HuH-7.5 (cell line): ENCODE measurements at places on chromosomes 16 and 17.
A peak's percentile ranks its signal among the peaks of the same experiment; 100 is the strongest.

DNA sequence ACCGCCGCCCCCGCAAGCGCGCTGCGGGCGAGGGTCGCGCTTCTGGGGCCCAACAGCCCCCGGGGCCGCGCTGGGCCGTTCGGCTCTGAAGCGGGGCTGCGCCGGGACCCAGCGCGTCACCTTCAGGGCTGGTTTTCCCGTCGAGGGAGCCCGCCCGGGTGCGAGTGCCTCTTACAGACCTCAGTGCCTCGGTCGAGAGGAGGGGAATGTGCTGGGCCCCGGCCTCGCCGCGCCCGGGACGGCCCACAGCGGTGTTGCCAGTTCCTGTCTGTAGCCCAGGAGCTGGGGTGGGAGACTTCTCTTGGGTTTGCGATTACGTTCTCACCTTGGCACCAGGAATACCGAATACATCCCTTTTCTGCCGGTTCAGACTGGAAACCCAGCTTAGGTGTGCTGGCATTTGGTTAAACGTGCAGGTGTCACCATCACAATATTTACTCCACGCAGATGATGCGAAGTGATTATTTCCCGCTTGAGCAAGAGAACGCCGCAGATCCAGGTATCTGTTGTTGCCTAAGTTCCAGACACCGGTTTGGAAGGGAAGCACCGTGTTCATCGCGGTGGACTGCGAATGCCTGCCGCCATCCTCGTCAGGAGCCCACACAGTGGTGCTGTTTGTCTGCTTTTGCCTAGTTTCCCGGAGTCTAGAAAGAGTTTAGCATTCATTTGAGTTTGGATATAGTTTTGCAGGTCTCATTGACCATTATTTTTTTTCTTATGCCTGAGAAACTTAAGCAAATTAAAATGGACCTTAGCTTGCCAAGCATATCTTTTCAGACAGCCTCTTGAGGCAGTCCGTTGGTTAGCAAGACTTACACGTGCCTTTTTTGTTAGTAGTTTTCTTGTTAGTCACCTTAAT, 914 bp downstream of the MAP1LC3B start:
- peak; percentile 76 for DNase-seq

- no peak for DNase-seq
Observed at GRCh38 chr17:38430316-38430715, 2.1 kb downstream of the ARHGAP23 start.

DNA sequence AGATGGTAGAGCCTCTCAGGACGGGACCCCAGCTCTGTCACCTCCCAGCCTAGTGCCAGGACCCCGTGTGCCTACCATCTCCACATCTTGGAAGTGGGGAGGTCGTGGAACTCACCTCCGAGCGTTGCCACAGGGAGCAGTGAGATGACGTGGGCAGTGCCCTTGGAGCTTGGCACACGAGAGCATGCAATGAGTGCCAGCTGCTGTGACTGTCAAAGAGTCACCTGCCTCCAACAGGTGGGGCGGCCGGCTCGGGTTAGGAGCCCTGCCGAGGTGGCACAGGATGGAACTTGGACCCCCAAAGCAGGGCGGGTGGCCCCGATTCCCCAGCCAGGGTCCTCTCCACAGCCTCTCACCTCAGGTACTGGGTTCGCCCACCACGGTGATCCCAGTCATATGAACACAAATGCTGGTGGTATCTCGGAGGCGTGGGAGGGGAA, 5.5 kb downstream of the VPS4A start:
- no peak for DNase-seq

GRCh38 chr17:9918352-9918751, 13.3 kb upstream of the RCVRN start:
- no peak for DNase-seq

- DNase-seq, result no peak
Observed at GRCh38 chr16:2690852-2691251, 8.5 kb downstream of the KCTD5 start.

DNA sequence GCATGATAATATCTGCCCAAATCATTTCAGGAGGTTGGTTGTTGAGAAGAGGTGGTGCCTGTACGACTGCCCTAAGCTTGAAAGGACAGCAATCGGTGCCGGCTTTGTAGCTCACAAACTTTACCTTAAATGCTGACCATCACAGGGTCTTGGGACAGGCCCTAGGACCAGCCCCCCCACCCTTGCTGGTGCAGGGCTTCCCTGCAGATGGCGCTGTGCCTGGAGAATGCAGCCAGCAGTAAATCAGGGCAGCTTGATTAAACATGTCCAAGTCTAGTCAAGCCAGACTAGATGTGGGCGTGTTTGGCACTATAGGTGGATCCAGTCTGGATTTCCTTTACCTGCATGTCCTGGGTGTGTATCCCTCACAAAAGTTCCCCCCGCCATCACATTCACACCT, 135.5 kb upstream of the CRHR1 start:
- DNase-seq, result no peak

DNA sequence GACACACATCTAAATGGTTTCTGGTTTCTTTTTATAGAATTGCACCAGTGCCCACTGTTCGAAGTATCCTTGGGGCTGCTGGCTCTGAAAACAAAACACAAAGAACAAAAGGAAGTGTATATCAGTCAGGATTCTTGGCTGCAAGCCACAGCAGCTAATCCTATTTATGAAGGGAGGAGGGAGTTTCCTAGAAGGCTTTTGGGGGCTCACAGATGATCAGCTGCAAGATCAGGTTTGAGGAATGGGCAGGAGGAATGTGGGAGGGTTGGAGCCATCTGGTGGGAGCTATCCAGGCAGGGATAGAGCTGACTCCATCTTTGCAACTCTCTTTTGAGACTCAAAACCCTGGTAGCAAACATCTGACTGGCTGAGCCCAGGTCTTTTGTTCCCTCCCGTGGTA, 118.3 kb upstream of the EEF2KMT start:
- no peak for DNase-seq

GRCh38 chr17:54282886-54283285, 460.2 kb downstream of the KIF2B start:
- no peak for DNase-seq

- no peak for DNase-seq
Observed at GRCh38 chr17:17084317-17084835, 42.1 kb downstream of the MPRIP start.

DNA sequence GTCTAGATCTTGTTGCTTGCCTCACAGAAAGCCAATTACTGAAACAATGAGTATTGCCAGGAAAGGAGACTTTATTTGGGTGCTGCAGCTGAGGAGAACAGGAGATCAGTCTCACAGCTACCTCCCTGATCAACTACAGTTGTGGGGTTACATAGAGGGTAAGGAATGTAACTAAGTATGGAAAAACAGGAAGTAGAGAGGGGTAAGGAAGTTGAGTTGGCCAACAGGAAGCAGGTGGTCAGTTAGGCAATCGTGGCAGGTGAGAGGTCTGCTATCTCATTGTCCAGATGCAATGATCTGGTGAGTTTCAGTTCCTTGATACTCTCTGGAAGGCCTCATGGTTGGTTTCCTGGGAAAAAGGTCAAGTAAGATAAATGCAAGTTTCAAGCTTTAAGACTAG, 333.1 kb upstream of the GOT2 start:
- DNase-seq, result no peak

DNA sequence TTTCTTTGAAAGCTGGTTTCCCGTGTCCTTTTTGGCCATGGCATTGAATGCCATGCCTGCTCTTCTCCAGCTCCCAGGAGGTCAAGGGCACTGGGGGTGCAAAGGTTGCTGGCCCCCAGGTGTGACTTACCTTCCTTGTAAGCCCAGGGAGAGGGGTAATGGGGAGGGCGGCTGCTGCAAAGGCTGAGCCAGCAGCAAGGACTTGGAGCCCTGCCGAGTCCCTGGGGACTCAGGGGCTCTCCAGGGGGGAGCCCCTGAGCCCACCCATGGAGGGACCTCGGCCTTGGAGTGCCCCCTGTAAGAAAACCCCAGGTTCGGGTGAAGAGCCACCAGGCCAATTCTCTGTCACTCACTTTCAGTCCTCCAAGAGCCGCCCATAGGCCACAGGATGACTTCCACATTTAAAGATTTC, 5.9 kb upstream of the CCL22 start:
- DNase-seq, result no peak

DNA sequence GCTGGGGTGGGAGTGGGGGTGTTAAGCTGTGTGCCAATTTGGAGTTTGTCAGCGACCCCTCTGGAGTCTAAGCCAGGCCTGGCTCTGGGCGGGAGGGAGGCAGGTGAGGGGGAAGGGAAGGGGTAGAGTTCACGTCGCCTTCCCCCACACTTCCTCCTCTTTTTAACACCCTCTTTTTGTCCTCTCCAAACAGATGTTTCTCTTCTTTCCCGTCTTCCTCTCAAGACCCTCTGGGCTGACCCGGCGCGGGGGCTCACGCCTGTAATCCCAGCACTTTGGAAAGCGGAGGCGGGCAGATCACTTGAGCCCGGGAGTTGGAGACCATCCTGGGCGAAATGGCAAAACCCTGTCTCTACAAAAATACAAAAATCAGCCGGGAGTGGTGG, 3.3 kb downstream of the HOXB1 start:
- DNase-seq, result no peak

GRCh38 chr16:85878875-85879274, 20.1 kb upstream of the IRF8 start:
- DNase-seq, result no peak

DNA sequence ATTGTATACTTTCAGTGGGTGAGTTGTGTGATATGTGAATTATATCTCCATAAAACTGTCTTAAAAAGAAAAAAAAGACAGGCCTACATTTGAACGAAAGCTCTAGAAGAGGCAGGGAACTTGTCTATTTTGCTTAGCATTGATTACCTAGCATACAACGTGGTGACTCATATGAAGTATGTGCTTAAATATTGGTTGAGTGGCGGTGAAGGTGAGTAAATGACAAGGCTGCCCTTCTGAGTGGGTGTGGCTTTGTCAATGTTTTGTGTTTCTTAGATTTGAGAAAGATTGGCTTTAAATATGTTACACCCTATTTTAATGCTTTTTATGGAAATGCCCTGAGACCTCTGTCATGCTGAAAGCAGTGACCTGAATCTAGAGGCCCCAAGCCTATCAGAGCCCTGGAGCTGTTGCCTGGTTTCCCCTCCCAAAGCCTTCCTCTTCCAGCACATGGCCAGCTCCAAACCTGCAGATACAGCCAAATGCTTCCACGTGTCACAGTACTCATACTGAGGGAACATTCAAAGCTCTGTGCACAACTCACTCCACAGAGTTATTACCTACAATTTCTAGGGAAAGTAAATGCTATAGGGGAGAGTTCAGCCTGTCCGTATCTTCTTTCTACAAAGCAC, 260.0 kb downstream of the PHKB start:
- DNase-seq, result no peak

- no peak for DNase-seq
Observed at GRCh38 chr16:85327731-85328675, 215.7 kb upstream of the CIBAR2 start.

GRCh38 chr17:9669551-9670008, 24.3 kb downstream of the USP43 start:
- no peak for DNase-seq

GRCh38 chr16:14667347-14668266, 26.5 kb downstream of the PLA2G10 start:
- DNase-seq, result no peak

DNA sequence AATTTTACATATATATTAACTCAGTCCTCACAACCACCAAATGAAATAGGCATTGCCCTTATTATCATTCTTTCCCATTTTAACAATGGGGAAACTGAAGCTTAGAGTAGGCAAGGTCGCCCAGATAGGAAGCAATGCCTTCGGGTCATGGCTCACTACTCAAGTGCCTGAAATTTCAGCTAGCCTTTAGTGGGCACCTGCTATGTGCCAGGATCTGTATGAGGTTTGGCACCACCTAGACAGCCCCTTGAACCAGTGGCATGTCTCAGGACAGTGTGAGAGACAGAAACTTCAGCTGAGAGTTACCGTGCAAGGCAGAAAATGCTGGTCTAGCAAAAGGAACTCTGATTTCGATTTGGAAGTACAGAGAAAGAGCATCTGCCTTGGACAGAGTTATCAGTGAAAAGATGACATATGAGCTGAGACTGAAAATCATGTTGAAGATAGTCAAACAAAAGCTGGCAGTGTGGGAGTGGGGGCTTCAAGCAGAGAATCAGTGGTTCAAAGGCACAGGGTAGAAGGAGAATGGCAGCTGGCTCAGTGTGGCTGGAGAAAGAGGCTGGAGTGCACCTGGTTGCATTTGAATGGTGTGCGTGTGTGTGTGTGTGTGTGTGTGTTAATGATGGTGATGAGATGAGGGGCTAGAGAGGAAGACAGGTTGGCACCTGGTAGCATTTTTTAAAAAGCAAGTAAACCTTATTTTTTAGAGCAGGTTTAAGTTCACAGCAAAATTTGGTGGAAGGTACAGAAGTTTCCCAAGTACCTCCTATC, 29.1 kb downstream of the CDH13 start:
- DNase-seq, result no peak

DNA sequence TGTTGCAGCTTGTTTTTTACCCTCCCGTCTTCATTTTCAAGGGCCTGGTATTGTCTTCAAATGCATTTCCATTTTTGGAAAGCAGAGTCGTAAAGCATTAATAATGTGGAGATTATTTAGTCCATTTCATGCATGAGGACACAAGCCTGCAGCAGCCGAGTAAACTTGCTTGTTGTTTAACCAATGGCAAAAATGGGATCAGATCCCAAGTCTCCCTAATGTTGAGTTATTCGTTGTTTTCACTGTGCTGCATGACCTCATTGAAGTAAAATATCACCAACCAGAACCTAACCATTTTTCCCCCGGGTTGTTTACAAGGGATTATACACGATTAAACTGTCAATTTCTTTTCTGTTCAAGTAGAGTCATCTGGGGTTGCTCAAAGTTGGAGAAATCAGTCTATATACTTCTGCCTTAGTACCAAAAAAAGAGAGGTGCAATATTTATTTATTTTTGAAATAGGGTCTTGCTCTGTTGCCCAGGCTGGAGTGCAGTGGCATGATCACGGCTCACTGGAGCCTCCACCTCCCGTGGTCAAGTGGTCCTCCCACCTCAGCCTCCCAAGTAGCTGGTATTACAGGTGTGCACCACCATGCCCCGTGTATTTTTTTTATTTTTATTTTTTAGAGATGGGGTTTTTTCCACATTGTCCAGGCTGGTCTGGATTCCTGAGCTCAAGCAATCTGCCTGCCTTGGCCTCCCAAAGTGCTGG, 12.4 kb downstream of the AMZ2 start:
- no peak for DNase-seq

GRCh38 chr16:86193528-86194193, 294.7 kb downstream of the IRF8 start:
- peak; percentile 47 for DNase-seq

GRCh38 chr17:57735707-57736106, 9.4 kb downstream of the CCDC182 start:
- peak; percentile 59 for DNase-seq

- no peak for DNase-seq
Observed at GRCh38 chr16:72995151-72995881, 52.6 kb downstream of the ZFHX3 start.

DNA sequence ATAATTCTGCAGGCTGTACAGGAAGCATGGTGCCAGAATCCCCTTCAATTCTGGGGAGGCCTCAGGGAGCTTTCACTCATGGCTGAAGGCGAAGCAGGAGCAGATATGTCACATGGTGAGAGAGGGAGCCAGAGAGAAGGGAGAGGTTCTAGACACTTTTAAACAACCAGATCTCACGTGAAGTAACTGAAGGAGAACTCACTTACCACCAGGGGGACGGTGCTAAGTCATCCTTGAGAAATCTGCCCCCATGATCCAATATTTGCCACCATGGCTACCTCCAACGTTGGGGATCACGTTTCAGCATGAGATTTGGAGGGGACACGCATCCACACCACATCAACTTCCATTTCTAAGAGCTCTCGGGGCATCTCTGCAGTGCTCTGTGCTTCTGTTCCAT, 37.4 kb upstream of the GNA13 start:
- DNase-seq, result no peak
